ENCODE measurements at places on chromosomes 7 and 10. TPM values are rescaled to one million over a fixed set of nuclear protein-coding genes. Genes with fewer than 3 reads are reported as not detected.

SLC18A3 gene
- total RNA-seq, result 3.4 TPM

DNA sequence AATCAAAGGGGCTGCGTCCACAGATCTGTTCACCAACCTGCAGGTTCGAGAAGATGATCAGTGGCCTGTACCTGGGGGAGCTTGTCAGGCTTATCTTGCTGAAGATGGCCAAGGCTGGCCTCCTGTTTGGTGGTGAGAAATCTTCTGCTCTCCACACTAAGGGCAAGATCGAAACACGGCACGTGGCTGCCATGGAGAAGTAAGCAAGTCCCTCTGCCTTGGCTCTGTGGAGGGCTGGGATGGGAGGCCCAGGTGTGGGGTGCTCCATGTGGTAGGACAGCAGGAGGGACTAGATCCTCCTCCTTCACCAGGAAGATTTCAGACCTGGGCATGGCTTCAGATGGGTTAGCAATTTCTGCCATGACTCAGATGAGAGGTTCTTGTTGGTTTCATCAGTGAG is 25.9 kb downstream of the HKDC1 start:
- DNase-seq, result no peak

- no peak for DNase-seq
Measured at GRCh38 chr7:154231732-154232131, 179.5 kb downstream of the DPP6 start.

DNA sequence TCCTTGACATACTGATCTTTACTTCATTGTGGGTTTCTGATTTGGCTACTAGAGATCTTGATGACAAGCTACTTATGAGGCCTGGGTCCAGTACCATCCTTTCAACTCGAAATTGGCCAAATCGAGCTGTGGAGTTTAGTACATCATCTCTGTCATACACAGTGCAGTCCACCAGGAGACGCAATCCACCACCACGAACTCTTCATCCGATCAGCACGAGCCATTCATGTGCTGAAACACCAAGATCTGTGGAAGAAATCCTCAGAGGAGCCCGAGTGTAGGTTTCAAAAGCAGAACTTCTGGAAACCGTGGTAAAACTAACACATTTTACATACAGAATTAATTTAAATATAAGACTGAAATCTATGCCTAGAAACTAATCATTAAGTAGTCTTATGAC is 14.2 kb downstream of the DNAJC9 start:
- no peak for DNase-seq

- DNase-seq, result no peak
Measured at GRCh38 chr7:129468087-129468486, 33.9 kb downstream of the STRIP2 start.

- DNase-seq, result peak; percentile 84
Measured at GRCh38 chr7:1725766-1726630, 55.9 kb downstream of the ELFN1 start.

- DNase-seq, result no peak
Measured at GRCh38 chr10:62025134-62025794, 123.8 kb downstream of the ARID5B start.
